ENCODE measurements at places on chromosomes 12 and 14.

GRCh38 chr14:58805605-58806409, 168.0 kb downstream of the DACT1 start:
- DNase-seq = no peak

DNA sequence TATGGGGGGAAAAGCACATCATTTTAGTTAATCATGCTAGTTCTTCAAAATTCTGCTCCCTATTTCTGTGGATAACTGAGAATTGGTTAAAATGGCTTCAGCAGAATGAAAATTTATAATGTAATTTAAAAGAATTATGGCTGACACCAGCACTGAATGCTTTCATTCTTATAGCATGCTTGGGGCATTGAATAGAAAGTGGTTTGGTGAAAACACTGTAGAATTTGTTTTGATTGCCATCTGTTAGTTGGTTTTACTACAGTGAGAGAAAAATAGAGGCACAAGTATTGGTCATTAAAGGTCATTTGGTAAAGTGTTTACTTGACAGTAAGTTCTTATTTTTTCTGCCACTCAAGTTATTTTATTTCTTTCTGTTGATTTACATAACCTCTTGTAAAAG, 70.8 kb downstream of the PRORP start:
- no peak for DNase-seq

- DNase-seq = no peak
These were observed 122.1 kb downstream of the PRKD1 start for GRCh38 chr14:29805415-29806123.

DNA sequence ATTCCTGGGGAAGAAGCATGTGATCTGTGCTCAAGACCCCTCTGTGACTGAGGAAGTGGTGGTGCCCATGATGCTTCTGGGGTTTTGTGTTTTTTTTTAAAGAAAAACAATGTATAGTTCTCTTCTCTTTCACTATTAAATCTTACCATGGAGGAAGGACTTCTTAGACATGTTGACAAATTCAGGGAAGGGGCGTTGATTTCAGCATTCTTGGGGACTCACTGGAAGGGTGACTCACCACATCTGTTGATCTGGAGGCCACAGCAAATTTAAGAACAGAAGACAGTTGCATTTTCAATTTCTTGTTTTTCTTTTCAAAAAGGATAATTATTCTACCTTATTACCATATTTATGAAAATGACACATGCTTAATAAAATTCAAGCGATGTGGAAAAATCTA, 152.9 kb upstream of the RTL1 start:
- no peak for DNase-seq

DNA sequence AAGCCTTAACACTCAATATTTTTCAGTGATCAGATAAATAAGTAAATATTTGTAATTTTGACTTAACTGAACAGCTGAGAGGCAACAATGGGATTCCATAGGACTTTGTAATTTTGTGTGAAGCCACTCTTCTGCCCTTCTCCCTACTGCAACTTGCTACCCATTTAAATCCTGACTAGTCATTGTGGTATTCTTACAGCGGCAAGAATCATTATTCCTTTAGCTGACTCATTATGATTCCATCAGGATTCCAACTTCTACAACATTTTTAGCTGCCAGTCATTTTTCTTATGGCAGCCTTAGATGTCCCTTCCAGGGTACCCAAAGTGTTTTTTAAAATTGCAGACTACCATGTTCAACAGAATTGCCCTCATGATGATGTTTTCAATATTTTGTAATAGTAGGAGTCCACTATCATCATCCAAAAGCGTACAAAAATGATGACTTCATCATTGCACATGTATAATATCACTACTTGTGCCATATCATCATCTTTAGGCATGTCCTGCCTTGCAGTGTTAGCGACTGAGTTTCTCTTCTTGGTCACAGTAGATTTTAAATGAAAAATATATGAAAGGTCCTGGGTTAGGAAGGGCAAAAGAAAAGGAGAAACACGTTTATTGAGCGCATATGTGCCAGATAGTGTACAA, 5.1 kb upstream of the MAGOHB start:
- no peak for DNase-seq

GRCh38 chr12:57582440-57582839, 8.6 kb upstream of the PIP4K2C start:
- DNase-seq = no peak

DNA sequence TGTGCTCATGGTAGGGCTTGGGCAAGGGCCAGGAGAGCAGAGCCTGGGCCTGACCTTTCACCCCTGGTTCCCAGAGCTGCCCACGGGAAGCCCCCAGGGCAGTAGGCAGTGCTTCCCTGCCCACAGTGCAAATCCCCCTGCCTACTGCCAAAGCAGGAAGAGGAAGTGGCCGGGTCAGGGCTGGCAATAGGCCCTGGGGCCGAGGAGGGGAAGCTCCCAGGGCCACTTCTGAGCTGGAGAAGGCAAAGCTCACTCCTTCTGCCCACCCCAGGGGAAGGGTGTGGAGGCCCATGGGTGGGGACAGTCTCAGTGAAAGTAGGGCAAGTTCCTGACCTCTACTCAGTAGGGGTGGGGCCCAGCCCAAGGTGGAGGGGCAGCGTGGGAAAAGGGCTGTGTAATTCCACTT, 5.4 kb upstream of the NR4A1 start:
- DNase-seq = no peak

DNA sequence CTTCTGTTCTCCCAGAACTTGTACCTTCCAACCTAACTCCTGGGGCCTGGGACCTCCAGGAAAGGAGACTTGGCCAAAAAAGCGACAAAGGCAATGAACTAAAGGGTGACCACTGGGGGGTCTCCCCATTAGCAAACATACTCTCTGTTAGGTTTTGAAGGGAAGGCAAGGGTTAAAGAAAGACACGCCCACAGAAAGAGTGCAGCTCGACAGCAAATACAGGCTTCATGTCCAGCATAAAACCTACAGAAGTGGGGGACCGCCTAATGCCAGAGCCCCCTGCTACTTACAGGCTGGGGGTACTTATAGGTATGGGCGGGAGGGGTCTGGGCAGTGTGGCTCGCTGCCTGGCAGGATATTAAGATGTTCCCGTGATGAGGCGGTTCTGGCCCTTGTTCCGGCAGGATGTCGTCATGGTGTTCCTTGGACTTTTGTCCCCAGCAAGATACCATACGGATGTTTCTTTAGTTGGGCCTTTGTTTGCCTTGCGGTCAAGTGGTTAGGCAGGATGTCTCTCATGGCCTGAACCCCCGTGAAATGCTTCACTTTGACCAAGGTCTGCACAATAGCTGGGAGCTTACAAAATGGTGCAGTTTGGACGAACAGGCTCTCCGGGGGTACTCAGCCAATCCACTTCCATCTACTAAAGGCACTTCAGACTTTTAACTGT, 53.4 kb downstream of the PRMT8 start:
- DNase-seq = no peak

DNA sequence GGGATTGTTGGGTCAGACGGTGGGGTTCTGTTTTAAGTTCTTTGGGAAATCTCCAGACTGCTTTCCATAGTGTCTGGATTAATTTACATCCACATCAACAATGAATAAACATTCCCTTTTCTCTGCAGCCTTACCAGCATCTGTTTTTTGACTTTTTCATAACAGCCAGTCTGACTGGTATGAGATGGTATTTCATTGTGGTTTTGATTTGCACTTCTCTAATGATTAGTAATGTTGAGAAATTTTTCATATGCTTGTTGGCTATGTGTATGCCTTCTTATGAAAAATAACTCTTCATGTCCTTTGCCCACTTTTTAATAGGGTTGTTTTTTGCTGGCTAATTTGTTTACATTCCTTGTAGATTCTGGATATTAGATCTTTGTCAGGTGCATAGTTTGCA, 140.8 kb upstream of the CNTN1 start:
- no peak for DNase-seq

- DNase-seq = no peak
These were observed 37.0 kb downstream of the ZFHX2 start for GRCh38 chr14:23514644-23514957.

DNA sequence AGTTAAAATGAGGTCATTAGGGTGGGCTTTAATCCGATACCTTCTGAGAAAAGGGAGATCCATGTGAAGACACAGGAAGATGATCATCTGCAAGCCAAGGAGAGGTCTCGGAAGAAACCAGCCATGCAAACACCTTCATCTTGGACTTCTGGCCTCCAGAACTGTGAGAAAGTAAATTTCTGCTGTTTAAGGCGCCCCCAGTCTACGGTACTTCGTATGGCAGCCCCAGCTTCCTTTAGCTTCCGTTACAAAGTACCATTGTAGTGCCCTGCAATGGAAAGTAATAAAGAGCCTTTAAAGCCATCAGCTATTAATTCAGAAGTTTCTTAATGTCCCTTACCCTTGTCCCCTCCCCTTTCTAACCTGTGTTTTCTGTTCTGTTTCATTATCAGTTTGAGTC, 308.1 kb downstream of the AACS start:
- DNase-seq = no peak

- no peak for DNase-seq
These were observed 293.6 kb downstream of the CACNA1C start for GRCh38 chr12:2346416-2346815.

GRCh38 chr12:113267621-113268020, 46.4 kb downstream of the TPCN1 start:
- DNase-seq = no peak

- DNase-seq = no peak
These were observed 6.0 kb upstream of the MYF6 start for GRCh38 chr12:80701388-80701787.

DNA sequence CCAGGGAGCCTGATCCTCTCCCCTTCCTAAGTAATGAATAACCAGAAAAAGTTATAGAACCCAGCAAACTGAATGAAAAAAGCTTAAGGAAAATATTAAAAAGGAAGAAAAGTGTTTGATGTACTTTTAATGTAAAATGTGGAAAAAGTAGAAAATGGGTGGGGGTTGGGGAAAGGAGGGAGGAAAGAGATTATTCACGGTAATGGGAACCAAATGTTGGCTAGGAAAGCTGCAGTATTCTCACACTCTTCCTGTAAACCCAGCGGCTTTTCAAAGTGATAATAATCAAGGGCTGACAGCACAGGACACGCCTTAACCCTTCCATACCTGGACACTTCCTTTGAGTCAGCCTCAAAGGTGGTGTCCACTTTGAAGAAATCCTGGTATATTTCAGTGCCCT, 139.2 kb downstream of the TGFB3 start:
- DNase-seq = no peak

DNA sequence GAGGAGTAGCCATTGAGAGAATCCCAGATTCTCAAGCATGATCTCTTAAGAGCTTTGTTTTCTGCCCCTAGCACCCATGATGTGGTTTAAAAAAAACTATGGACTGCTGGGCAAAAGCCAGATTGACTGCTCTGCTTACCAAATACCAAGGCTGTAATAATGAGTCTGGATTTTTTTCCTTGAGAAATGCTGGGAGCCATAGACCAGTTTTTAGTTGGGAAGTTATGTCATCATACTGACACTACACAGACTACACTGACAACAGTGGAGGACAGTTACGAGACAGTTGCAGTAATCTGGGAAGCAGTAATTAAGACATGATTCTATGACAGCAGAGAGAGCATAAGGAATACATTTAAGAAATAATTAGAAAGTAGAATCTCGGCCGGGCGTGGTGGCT, 35.8 kb downstream of the SPATA7 start:
- DNase-seq = no peak

- DNase-seq = peak; percentile 22
These were observed 36.1 kb upstream of the OR5AU1 start for GRCh38 chr14:21191809-21192446.

DNA sequence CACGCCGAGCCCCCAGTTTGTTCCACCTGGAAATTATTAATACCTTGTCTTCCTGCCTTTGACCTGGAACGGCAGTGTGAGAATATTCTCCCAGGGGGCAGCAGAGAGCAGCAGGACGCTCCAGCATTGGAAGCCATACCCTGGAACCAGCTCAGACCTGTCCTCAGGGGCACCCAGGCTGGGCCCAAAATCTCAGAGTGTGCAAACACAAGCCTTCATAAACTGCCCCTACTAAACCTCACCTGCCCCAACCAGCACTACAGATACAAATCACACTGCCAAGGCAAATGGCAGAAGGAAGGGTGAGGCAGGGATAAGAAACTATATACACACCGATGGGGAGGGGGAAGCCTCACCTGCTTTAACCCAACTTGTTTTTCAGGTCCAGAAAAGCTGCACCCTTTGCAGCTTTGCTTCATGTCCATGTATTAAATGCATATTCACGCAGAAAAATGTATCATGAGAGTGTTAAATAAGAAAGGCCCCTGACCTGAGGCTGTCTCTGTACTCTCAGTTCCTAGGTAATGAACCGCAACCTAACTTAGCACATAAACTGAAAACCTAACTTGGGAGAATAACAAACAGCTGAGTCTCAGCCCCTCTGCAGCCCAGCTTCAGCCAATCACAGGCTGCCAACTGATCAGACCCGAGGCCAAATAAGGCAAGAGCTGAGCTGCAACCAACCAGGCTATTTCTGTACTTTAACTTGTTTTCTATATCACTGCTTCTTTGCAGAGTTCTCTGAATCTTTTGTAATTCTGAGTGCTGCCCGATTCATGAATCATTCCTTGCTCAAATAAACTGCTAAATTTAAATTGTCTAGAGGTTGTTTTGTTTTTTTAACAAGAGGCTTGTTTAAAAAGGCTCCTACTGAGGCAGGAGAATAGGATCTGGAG, 130.1 kb downstream of the SPTSSA start:
- peak; percentile 44 for DNase-seq

- DNase-seq = no peak
These were observed 252.4 kb upstream of the TBX3 start for GRCh38 chr12:114936148-114937079.

DNA sequence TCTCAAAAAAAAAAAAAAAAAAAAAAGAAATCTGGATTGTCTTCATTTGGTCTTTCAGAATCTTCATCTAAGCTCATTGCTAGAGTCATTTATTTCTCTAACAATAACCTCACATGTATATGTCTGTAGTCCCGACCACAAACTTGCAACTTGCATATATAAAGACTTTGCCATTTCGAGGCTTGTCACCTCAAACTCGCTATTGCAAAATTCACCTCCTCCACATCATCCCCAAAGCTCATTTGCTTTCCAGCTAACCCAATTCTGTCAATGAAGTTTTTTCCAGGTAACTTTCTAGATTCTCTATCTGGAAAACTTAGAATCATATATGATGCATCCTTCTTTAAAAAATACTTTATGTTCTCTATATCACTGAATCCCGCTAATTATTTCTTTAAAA, 393.2 kb upstream of the ATXN7L3B start:
- DNase-seq = no peak

All from midbrain (tissue), 1 donor.